Fibroblast of lung (primary cell): ENCODE measurements at places on chromosomes 4 and X. TPM values are rescaled to one million over a fixed set of nuclear protein-coding genes. Genes with fewer than 3 reads are reported as not detected.

The SPIN4 gene
- total RNA-seq = 1.3 and 1.8 TPM in 2 replicates

The CCNA2 gene
- 1.3 and 12.6 TPM in 2 replicates for total RNA-seq

The UBE2D3 gene
- 397 and 403 TPM in 2 replicates for total RNA-seq

The FAM9B gene
- total RNA-seq = not detected in 2 replicates

The NLGN3 gene
- total RNA-seq = 0.51 and 0.83 TPM in 2 replicates

The FMR1NB gene
- total RNA-seq = not detected in 2 replicates

The MAGEA10 gene
- not detected in 2 replicates for total RNA-seq

The SRPX2 gene
- total RNA-seq = 13.4 and 18.2 TPM in 2 replicates

The GNRHR gene
- not detected in 2 replicates for total RNA-seq

The STK32B gene
- total RNA-seq = under 0.01 and 0.50 TPM in 2 replicates

The TBC1D25 gene
- 3.9 and 5.1 TPM in 2 replicates for total RNA-seq

The CITED1 gene
- 0.17 TPM in 1 of 2 replicates, not detected in the other for total RNA-seq

The PNMA5 gene
- total RNA-seq = not detected in 2 replicates

The HHIP gene
- under 0.01 TPM in 2 replicates for total RNA-seq

The CFP gene
- under 0.01 and 0.17 TPM in 2 replicates for total RNA-seq

The MAGT1 gene
- 156 and 211 TPM in 2 replicates for total RNA-seq

The MAGEA4 gene
- total RNA-seq = not detected in 2 replicates

The LEF1 gene
- 1.3 and 1.8 TPM in 2 replicates for total RNA-seq

The COL25A1 gene
- total RNA-seq = under 0.01 TPM in 2 replicates

The TLR2 gene
- under 0.01 and 0.77 TPM in 2 replicates for total RNA-seq

The PAGE1 gene
- total RNA-seq = not detected in 2 replicates

The FDCSP gene
- not detected in 2 replicates for total RNA-seq

The ENPEP gene
- 0.51 TPM in 1 of 2 replicates, not detected in the other for total RNA-seq

The GNPDA2 gene
- total RNA-seq = 16.4 and 23.1 TPM in 2 replicates

The NPY2R gene
- total RNA-seq = not detected in 2 replicates

The MAGEA2B gene
- total RNA-seq = not detected in 2 replicates

The NSUN7 gene
- 0.33 and 0.51 TPM in 2 replicates for total RNA-seq

The ZFP92 gene
- 0.17 and 0.26 TPM in 2 replicates for total RNA-seq

The CETN2 gene
- total RNA-seq = 30.6 and 40.8 TPM in 2 replicates

The UGT2A2 gene
- total RNA-seq = not detected in 2 replicates

The CT45A3 gene
- total RNA-seq = not detected in 2 replicates

The PF4V1 gene
- not detected in 2 replicates for total RNA-seq

The GSX2 gene
- 0.33 TPM in 1 of 2 replicates, not detected in the other for total RNA-seq

The AR gene
- total RNA-seq = 8.0 and 15.0 TPM in 2 replicates

The RUFY3 gene
- 71.7 and 97.8 TPM in 2 replicates for total RNA-seq

The TMPRSS11D gene
- total RNA-seq = not detected in 2 replicates

The REELD1 gene
- total RNA-seq = not detected in 2 replicates

The MAGEB10 gene
- total RNA-seq = not detected in 2 replicates

The GYPA gene
- total RNA-seq = not detected in 2 replicates

The DMP1 gene
- not detected in 2 replicates for total RNA-seq
